ENCODE measurements at places on chromosomes 16 and 17.
A peak's percentile ranks its signal among the peaks of the same experiment; 100 is the strongest.

DNA sequence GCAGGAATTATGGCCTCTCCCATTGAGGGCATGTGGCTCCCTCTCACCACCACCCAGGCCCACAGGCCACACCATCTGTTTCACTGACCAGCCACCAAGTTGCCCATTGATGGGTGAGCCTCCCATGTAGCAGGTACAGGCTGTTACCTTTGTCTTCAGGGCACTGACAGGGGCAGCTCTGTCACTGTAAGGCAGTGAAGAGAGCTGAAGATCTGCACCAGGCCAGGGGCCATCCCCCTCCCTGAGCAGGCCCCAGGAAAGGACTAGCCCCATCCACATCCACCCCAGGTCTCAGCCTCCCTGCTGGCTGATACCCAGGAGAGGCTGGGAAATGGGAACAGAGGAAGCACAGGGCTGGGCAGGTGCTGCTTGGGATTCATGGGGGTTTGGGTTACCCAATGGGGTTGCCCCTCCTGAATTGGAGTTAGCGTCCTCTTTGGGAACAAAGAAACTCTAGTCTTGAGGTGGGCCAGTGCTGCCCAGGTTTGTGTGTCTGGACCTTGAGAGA, 1691.4 kb downstream of the TP53TG3F start:
- DNase-seq = no peak

DNA sequence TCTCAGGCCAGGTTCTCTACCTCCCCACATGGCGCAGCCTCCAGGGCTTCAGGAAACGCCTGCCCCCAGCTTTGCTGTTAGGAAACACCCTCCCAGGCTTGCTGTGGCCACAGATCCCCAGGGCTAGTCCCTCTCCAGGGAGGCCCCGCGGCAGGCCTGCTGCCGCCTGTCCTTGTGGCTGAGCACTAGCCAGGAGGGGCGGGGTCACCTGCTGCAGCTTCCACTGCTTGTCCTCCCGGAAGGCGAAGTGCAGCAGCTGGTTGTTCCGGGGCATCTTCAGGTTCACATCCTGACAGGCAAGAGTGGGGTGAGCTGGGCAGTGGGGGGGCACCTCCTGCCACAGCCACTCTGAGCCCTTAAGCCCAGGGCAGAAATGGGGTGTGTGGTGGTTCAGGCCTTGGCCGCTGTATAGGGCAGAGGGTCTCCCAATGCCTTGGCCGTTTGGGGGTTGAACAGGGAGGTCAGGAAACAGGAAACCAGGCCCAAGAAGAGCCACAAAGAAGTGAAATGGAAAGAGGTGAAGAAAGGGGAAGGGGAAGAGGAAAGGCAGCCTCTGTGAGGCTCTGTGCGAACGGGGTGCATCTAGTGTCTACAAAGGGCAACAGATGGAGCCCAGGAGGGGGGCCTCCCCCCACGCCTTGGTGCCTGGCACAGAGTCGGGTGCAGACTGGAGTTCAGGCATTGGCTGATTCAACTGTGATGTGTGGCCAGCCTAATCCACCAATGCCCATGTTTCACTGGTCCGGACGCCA, 2.0 kb downstream of the ROGDI start:
- no peak for DNase-seq

GRCh38 chr16:56779906-56780305, 50.0 kb downstream of the NUP93 start:
- no peak for DNase-seq

- DNase-seq = peak; percentile 54
Measured at GRCh38 chr17:39197380-39198185, at the start of gene CACNB1. Gene CACNB1, minus strand, starts transcription at chr17:39197669. Its CDS starts 174 bp downstream, at chr17:39197495.

DNA sequence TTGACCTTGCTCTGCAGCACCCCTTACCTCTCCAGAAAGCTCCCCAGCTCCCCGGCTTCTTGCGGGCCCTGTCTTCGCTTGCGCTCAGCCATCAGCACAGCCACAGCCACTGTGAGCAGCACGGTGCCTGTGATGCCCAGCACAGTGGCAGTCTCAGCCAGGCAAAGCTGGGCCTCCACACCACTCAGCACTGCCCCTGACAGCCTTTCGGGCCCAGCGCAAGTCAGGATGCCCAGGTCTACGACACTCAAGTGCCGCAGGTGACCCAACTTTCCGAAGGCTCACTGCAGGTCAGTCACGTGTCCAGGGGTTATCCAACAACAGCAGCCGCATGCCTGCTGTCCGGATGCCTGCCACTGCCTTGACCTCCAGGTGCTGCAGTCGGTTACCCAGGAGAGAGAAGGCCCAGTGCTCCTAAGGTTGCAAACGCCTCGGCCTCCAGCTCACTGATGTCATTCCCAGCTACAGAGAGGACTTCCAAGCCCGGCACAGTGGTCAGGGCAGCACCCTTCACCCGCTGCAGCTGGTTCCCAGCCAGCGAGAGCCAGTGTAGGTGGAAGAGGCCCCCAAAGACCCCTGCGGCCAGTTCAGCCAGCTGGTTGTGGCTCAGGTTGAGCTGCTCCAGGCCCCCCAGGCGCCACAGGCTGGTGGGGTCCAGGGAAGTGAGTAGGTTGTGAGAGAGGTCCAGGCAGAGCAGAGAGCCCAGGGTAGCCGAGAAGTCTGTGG, 8.9 kb upstream of the TMEM101 start:
- no peak for DNase-seq

- DNase-seq = no peak
Measured at GRCh38 chr16:30786936-30787612, at the start of gene ZNF629. Gene ZNF629, minus strand, starts transcription at chr16:30787205. Its CDS starts 2,723 bp downstream, at chr16:30784482.

DNA sequence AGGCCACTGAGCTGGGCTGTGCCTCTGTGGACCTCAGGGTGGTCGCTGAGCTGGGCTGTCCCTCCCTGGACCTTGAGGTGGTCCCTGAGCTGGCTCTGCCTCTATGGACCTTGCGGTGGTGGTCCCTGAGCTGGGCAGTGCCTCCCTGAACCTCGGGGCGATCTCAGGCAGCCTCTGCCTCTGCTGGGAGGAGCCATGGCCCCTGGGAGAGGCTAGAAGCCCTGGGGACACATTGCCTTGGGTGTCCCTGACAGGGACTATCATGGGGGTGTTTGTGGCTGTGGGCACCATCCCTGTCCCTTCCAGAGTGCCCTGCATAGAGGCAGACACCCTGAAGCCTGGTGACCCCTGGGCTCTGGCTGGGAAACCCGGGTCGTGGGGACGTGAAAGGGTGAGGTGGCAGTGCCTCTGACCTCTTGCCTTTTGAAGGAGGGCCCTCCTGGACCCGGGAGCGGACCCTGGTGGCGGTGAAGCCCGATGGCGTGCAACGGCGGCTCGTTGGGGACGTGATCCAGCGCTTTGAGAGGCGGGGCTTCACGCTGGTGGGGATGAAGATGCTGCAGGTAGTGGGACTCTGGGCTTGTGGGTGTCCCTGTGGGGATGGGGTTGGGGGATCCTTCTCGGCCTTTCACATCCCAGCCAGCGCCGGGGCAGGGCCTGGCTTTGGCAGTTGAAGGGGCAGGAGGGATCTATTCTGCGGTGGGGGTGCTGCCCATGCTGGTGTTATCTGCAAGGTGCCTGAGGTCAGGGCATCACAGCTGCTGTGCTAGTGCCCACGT, 1.8 kb downstream of the NME4 start:
- DNase-seq = no peak

DNA sequence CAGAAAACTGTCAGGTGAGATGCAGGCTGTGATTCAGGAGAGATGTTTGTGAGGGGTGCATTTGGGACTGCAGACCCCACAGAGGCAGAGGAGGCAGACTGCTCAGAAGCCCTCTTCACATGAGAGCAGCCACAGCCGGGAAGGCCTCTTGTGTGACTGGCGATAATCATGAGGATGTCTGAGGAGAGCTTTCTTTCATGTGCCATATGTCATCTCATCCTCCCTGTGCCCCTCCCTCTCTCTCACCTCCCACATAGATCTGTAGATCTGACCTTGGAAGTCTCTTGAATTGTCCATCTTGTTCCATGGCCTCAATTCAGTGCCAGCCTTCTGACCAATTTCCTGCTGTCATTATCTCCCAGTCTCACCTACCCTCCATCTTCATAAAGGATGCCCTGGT, 50.5 kb downstream of the EPN2 start:
- no peak for DNase-seq
